ENCODE measurements at places on chromosomes 11 and 22.
A peak's percentile ranks its signal among the peaks of the same experiment; 100 is the strongest.

- peak; percentile 35 for DNase-seq
Observed at GRCh38 chr11:121067962-121068647, 32.9 kb upstream of the TECTA start.

DNA sequence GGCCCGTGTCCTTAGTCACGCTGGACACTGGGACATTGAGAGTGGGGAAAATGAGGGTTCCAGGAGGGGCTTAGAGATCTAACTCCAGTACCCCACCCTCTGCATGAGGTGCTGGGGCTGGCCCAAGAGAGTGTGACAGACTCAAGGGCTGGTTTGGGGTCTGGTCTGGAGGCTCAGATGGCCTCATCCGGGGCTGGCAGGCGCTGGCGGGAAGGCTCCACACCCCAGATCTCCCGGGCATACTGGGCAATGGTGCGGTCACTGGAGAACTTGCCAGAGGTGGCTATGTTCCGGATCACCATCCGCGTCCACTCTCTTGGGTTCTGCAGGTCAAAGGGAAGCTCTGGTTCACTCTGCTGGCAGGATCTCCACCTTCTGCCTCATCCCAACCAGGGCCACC is 2.5 kb upstream of the RASGRP2 start:
- peak; percentile 16 for DNase-seq

DNA sequence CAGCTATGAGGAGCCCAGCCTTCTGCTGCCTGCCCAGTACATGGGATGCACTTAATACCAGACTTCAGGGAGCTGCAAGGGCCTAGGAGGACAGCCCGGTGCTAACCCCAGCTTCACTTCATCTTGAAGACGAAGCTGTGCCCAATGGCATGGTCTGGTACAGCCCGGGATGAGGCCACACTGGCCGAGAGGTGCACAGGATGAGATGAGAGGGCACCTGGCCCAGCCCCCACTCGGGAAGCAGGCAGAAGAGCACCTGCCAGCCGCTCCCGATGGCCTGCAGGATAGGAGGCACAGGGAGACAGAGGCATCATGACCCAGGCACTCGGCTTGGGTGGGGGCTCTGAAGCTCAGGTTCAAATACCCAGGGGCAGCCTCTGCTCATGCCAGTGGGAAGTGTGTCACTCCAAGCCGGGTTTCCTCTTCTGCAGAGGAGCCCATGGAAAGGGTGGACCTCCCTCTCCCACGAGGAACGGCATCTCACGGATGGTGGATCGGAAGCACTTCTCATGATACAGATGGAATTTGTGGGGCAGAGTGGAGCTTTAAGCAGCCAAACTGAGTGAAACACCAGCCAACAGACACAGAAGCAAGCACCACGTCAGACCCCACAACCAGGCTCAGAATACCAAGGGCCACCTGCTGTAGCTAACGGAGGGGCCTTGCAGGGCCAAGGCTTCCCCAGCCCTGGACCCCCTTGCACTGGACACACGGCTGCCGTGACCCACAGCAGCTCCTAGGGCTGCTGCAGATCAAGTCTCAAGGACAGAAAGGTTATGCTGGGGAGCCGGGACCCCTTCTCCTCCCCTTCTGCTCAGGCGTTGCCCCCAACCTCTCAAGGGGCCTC is 875.2 kb downstream of the BRD1 start:
- no peak for DNase-seq

DNA sequence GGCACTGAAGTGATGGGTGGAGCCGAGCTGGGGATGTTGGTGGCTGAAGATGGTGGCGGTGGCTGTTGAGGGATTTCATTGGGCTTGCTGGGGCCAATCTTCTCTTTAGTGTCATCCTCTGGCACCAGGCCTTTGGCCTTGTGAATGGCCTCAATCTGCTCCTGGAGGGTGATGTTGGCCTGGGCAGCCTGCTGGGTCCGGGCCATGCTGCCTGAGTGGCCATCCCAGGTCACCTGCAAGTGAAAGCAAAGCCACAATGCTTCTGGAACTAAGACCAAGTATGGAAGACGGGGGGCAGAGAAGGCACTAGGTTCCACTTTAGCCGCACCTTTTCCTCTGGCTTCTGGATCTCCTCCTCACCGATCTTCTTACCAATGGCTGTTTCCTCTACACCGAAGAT is 12.1 kb upstream of the TBC1D10A start:
- no peak for DNase-seq

Data from right hindlimb (tissue), 1 donor.